LHCN-M2 (cell line): ENCODE measurements at places on chromosomes 13 and 19. TPM values are rescaled to one million over a fixed set of nuclear protein-coding genes. Genes with fewer than 3 reads are reported as not detected.

- no peak for DNase-seq
Measured at GRCh38 chr19:47651691-47652090, 42.8 kb downstream of the BICRA start.

DNA sequence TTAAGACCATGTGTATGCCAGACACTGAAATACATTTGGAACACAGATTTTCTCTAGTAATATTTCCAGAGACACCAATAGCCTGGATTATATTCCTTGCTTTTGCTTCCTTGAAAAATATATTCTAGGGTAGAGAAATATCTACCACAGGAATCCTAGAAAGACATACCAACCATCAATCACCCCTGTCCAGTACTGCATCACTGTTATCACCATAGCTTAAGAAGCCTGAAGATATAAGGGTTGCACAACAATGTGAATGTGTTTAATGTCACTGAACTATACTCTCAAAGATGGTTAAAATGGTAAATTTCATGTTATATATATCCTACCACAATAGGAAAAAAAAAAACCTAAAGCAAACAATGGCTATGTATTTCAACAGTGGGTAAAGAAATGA lies 163.6 kb downstream of the DIAPH3 start:
- no peak for DNase-seq

DNA sequence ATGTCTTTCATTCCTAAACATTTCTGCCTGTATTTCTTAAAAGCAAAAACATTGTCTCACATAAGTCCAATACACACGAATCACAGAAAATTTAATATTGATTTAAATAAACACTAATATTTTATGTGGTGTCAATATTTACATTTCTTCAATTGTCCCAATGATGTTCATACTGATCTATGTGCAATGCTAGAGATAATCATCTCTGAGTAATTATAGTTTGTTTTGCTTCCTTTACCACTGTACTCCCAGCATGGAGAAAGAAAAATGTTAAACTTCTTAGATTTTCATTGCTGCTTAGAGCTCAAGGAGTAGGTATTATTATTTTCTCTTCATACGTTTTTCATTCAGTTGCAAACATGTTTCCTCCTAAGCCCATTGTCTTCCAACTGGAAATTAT lies 434.2 kb upstream of the PRR20A start:
- DNase-seq: no peak

- no peak for DNase-seq
Measured at GRCh38 chr19:44823373-44823698, 14.4 kb downstream of the BCAM start.

- no peak for DNase-seq
Measured at GRCh38 chr13:45718992-45719391, 16.9 kb downstream of the CBY2 start.

- no peak for DNase-seq
Measured at GRCh38 chr19:18659281-18660050, 22.6 kb downstream of the KLHL26 start.

DNA sequence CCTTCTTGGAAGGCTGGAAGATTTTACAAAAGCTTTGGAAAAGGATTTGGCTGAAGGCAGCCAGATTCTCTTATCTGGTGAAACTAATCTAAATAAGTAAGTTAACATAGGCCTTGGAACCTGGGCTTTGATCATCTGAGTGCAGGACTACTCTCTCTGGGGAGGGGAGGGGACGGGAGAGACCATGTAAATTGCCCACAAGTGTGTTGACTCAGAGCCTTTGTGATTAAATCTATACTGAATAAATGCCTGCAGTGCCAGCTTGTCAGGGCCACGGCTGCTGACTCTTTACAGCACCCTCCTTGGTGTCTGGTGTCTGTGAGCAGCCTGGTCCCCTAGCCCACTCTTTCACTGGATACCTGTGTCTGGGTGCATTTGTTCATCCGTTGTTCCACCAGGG lies 251.4 kb downstream of the ITGBL1 start:
- no peak for DNase-seq

GRCh38 chr13:80496721-80497397 lies 155.9 kb upstream of the SPRY2 start:
- DNase-seq: no peak

DNA sequence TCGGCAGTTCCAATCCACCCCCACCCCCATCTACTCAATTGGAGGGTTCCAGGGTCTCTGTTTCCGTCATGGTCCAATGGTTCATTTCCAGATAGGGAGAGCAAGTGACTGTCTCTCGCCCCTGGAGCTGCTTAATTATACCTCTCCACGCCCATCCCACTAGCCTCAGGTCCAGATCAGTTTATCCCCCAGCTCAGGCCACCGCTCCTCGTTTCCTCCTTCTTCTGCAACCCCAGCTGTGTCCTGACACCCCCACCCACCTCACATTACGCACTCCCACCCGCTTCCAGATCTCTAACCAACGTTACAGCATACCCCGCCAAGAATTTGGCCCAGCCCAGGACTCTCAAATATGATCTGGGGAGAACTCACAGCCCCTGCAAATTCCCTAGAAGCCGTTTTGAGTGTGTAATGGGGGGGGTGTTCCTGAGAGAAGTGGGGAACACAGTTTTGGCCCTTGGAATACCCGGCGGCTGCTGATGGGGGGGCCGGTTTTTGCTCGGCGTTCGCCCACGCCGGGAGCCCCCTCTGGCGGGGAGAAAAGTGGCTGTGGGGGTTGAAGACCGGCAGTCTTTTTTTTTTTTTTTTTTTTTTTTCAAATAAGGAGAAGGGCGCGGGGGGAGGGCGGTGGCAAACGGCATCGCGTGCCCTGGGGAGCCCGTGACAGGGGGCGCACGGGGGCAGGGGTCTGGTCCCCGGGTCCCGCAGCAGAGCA lies 1.7 kb upstream of the PDE4A start:
- DNase-seq: no peak

DNA sequence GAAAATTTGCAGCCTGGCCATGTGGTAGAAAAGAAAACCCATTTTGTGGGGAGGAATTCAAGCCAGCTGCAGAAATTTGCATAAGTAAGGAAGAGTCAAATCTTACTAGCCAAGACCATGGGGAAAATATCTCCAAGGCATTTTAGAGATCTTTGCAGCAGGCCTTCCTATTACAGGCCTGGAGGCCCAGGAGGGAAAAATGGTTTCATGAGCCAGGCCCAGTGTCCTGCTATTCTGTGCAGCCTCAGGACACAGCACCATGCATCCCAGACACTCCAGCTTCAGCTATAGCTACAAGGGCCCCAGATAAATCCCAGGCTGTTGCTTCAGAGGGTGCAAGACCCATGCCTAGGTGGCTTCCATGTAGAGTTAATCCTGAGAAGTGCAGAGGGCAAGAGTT lies 1590.1 kb upstream of the PRR20A start:
- DNase-seq: no peak

The PSG1 gene
- 0.13 and 1.4 TPM in 2 replicates for total RNA-seq

The YJEFN3 gene
- total RNA-seq: 0.69 and 0.90 TPM in 2 replicates

The PSPC1 gene
- 51.4 and 56.4 TPM in 2 replicates for total RNA-seq

The RASAL3 gene
- 0.06 TPM in 1 of 2 replicates, not detected in the other for total RNA-seq

The NCAN gene
- total RNA-seq: under 0.01 TPM in 1 of 2 replicates, not detected in the other

The FCAR gene
- total RNA-seq: not detected in 2 replicates

The IL27RA gene
- 0.29 and 0.32 TPM in 2 replicates for total RNA-seq

The DLL3 gene
- total RNA-seq: 2.4 and 2.6 TPM in 2 replicates
